ENCODE measurements at places on chromosomes 5 and 9. TPM values are rescaled to one million over a fixed set of nuclear protein-coding genes. Genes with fewer than 3 reads are reported as not detected.

DNA sequence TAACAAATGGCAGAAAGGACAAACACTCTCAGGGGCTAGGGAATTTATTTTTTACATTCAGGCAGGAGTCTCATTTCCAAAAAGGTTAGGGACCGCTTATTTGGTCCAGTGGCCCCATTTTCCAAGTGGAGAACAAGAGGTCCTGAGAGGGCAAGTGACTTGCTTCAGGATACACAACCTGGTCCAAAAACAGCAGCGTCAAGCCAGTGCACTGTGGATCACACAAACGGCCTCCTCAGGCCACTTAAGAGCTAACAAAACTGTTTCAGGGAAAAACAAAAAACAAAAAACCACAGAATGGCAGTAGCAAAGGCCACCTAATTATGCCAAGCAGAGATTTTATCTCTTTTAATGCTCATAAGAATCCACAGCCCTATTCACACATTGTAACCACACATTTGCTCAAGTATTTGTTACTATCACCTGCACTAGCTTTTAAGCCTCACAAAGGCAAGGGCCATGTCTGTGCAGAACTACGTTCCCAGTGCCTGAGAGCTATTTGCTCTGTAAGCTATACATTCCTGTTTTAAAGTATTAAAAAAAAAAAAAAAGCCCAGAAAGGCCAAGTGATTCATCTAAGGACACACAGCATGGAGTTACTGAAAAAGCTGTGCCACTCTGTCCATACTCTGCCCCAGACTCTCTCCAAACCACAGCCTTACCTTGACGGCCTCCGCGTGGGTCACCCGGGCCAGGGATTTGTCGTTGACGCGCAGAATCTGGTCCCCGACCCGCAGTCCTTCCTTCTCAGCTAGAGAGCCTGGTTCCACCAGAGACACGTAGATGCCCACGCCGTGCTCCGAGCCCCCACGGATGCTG lies 1.5 kb downstream of the WHRN start:
- no peak for DNase-seq

Gene ENTR1
- 50.2 TPM for total RNA-seq

DNA sequence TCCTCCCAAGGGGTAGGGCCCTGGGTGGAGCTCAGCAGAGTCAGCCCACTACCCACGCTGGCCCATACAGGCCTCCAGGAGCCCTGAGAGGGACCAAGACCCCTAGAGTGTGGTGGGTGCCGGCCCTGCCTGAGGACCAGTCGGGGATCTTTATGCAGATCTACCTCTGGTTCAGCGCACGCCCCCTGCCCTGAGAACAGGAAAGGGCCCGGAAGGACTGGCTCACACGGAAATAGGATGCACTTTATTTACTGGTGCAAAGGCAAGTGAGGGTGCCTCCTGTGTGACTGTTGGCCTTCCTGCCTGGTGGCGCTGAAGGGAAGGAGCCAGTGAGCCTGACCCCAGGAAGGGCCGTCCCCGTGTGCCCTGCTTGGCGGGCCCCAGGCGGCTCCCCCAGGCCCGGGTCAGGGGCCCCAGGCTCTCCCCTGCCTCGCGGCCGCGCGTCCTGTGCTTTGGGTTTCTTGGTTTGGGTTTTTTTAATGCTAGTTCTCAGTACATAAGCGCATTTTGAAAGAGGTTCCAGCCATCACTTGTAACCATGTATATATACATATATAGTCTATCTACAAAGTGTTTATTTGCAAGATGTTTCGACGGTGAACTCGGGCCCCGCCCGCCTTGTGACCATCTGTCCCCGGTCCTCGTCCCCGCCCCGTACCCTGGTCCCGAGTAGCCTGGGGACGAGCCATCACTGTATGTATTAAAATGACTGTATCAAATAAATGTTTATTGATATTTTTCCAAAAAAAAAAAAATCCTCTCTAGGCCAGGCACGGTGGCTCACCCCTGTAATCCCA lies 76.4 kb upstream of the ROR2 start:
- DNase-seq = no peak

Gene SLC34A1
- total RNA-seq = not detected

Gene DDX4
- total RNA-seq = not detected

- no peak for DNase-seq
These were observed 1709.0 kb upstream of the WWC1 start for GRCh38 chr5:166582416-166582815.

GRCh38 chr9:12391839-12392509 lies 301.2 kb upstream of the TYRP1 start:
- no peak for DNase-seq

Gene GPX8
- 233 TPM for total RNA-seq

DNA sequence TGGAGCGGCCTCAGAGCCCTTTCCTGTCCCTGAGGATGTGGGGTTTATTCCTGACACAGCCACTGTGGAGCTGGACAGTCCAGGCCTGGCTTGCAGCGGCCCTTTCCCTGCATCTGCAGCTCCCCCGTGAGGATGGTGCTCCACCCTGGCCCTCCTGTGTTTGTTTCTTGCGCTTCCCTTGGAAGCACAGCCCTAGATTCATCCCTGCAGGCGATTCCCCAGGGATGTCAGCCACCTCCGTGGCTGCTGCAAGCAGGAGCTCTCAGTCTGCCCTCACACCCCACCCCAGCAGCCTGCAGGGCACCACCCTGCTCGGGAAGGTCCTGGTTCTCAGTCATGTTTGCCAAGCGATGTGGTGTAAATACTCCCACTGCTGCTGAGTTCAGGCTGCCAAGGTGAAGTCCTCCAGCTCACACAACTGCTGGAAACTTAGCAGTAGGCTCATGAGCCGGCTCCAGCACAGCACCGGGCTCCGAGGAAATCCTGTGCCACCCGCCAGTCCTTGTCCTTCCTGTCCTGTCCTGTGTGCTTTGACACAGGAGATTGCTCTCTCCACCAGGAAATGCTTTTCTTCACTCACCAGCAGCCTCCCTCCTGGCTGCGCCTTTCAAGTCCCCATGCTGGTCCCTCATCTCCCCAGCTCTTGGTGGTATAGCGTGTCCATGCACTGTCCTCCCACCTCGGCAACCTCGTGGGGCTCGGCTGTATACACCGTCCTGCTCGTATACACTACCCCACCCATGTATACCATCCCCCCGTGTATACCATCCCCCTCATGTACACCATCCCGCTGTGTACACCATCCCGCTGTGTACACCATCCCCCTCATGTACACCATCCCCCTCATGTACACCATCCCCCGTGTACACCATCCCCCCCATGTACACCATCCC lies 16.2 kb downstream of the ROPN1L start:
- DNase-seq = peak; percentile 72

- peak; percentile 93 for DNase-seq
These were observed 208.9 kb upstream of the DMRTA1 start for GRCh38 chr9:22237497-22238363.

Gene CCIN
- 2.8 TPM for total RNA-seq

Gene ADAMTS13
- total RNA-seq = 2.1 TPM

DNA sequence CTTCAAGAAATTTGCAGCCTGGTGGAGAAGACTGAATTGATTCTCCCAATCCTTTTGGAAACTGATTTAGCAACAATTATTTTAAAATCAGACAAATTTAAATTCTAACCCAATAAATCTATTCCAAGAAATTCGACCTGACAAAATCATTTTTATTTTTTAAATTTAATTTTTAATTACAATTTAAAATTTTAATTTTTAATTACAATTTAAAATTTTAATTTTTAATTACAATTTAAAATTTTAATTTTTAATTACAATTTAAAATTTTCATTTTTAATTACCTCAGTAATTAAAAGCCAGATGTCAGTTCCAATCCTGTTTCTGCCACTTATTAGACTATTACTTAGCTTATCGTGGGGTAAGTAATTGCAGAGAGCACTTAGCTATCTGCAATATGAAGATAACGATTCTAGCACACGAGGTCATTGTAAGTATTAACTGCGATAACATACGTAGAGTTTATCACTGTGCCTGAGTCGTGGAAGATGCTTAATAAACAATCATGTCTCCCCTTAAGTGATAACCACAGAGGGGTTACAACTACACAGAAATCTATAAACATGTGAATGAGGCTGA lies 346.4 kb upstream of the SLC24A2 start:
- DNase-seq = no peak

GRCh38 chr5:78903353-78903752 lies 81.8 kb downstream of the ARSB start:
- no peak for DNase-seq

GRCh38 chr5:74392711-74393351 lies 247.7 kb downstream of the ENC1 start:
- peak; percentile 19 for DNase-seq

Gene ARID3C
- total RNA-seq = 0.11 TPM

Gene FOXD4L4
- total RNA-seq = not detected

GRCh38 chr9:110820381-110820780 lies 151.8 kb downstream of the MUSK start:
- no peak for DNase-seq

DNA sequence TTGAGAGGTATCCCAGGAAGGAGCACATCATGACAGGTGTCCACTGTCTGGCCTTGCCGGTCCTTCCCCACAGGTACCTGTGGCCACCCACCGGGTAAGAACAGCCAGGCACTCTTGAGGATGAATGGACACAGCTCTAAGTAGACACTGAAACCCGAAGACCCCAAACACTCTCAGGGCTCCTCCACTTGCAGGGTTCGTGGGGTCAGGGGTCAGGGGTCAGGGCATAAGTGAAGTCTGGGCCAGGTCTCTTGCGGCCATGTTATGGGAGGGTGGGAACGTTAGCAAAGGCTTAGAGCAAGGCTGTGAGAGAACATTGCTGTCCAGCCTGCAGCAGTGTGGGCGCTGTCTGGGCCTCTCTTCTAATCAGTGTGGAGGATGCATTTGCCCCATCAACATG lies 40.0 kb downstream of the MAPK9 start:
- no peak for DNase-seq

All from GM23248 (cell line).